ENCODE measurements at places on chromosomes 11 and 22.

GRCh38 chr22:49810363-49811019, 17.2 kb downstream of the BRD1 start:
- DNase-seq: no peak

GRCh38 chr11:93540337-93540736, 2.9 kb downstream of the SMCO4 start:
- DNase-seq: no peak

DNA sequence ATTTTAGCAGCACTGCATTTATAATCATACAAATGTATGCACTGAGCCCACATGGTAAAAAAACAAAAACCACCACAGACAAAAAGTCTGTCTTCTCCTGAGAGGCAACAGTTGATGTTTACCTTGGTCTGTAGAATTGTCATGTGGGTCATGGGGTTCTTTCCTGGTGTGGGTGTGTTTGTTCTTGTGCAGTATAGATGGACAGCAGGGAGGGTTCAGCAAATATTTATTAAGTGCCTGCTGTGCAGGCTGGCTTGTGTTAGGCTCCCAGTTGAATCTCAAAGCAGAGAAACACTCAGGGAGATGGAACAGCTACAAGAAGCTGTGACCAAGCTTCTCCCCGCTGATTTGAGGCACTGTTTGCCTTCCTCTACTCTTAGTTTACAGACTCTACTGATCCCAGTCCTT, 82.2 kb downstream of the PISD start:
- no peak for DNase-seq

DNA sequence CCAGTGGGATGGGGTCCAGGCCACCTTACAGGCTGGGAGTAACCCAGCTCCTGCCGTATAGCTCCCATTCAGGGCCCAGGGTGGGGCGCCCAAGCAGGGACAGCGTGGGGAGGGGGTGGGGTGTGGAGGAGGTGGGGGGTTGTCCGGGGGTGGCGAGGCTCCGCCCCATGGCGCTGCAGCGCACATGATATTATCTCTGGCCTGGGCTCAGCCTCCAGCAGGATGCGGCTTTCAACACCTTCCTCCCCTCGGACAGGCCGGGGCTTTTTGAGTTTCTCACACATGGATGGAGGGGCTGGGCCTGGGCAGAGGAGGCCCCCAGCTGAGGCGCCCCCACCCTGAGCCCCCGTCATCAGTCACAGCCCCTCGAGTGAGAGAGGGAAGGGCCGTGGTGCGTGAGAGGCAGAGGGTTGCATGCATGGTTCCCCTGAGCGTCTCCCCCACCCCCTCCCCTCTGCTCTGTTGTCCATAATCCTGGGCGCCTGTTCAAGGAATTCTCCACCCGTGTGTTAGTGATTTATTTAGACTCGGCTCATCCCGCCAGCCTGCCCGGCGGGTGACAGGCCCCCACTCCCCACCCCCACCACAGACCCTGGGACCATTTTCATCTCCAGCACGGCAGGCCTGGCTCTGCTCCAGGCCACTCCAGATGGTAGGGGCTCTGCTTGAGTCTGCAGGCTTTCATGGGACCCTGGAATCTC, 44.9 kb downstream of the WNT11 start:
- DNase-seq: no peak

DNA sequence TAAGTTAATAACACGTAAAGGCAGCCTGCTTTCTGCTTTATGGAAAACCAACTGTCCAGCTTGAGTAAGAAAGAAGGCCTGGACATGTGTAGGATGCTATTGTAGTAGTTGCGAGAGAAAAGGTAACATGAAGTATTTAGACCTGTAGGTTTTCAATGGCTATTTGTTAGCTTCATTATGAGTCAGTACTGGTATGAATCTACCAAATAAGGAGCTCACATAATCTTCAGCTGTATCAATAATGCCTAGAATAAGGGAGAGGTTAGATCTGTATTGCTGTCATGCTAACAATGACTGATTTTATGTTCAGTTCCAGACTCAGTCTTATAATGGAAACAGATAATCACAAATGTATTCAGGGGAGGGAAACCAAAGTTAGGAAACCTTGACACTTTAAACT, 550.3 kb downstream of the CNTN5 start:
- DNase-seq: no peak

- DNase-seq: no peak
Measured at GRCh38 chr22:48869788-48870187, 957.9 kb downstream of the BRD1 start.

Data from hippocampal formation (tissue), 2 donors.